MV-4-11 (cell line): ENCODE measurements at places on chromosomes 5 and 9.

GRCh38 chr5:43485406-43485805, 1.7 kb upstream of the TMEM267 start:
- DNase-seq, result peak; percentile 83

DNA sequence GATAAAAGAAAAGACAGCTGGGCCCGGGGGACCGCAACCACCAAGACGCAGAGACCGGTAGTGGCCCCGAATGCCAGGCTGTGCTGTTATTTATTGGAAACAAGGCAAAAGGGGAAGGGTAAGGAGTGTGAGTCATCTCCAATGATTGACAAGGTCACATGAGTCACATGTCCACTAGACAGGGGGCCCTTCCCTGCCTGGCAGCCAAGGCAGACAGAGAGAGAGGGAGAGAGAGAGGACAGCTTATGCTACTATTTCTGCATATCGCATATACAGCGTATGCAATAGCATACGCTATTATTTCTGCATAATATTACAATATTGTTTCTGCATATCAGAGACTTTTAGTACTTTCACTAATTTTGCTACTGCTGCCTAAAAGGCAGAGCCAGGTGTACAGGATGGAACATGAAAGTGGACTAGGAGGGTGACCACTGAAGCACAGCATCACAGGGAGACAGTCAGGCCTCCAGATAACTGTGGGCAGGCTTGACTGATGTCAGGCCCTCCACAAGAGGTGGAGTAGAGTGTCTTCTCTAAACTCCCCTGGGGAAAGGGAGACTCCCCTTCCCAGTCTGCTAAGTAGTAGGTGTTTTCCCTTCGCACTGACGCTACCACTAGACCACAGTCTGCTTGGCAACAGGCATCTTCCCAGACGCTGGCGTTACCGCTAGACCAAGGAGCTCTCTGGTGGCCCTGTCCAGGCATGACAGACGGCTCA, 50.3 kb downstream of the RFX3 start:
- peak; percentile 86 for DNase-seq

- no peak for DNase-seq
Observed at GRCh38 chr5:99808657-99809230, 726.4 kb upstream of the FAM174A start.

GRCh38 chr5:121693864-121694263, 157.8 kb upstream of the FTMT start:
- DNase-seq, result no peak

- no peak for DNase-seq
Observed at GRCh38 chr5:133627180-133627579, 14.8 kb upstream of the FSTL4 start.

DNA sequence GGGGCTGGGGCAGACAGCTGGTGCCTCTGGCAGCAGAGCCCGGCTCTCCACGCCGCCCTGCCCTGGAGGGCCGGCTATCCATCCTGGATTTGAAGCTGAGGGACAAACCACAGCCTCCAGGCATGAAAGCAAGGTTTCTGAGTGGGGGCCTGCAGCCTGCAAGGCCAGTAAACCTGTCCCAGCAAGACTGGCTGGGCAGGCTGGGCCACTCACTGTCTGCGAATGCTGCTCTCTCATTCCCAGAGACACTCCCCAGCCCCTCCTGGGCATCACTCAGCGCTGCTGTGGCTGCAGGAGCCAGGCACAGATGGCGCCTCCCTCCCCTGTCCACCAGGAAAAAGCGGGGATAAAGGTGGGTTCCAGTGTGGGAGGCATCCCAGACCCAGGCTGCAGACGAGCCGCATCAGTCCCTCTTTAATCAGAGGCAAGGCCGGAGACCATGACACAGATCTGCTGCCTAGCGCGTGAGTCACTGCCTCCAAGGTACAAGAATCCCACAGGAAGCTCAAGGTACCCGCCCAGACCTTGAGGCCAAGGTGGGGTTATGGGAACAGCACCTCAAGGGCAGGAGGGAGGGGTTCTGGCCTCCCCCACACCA, 118.0 kb downstream of the VAV2 start:
- DNase-seq, result no peak

GRCh38 chr5:11148810-11149539, 387.9 kb upstream of the DAP start:
- DNase-seq, result no peak

GRCh38 chr5:122846051-122846550, 688 bp downstream of the SNX24 start:
- no peak for DNase-seq

- DNase-seq, result no peak
Observed at GRCh38 chr5:31972558-31972957, 201.6 kb downstream of the GOLPH3 start.

GRCh38 chr9:27675354-27675753, 102.1 kb upstream of the C9orf72 start:
- DNase-seq, result no peak

GRCh38 chr5:11182441-11183080, 421.5 kb upstream of the DAP start:
- DNase-seq, result no peak

GRCh38 chr9:106726070-106726815, 136.7 kb upstream of the ZNF462 start:
- DNase-seq, result no peak

GRCh38 chr5:175690586-175690985, 32.7 kb downstream of the HRH2 start:
- DNase-seq, result no peak

GRCh38 chr5:107153283-107153682, 517.5 kb downstream of the EFNA5 start:
- no peak for DNase-seq

GRCh38 chr5:111553868-111554267, 41.5 kb upstream of the STARD4 start:
- DNase-seq, result no peak

DNA sequence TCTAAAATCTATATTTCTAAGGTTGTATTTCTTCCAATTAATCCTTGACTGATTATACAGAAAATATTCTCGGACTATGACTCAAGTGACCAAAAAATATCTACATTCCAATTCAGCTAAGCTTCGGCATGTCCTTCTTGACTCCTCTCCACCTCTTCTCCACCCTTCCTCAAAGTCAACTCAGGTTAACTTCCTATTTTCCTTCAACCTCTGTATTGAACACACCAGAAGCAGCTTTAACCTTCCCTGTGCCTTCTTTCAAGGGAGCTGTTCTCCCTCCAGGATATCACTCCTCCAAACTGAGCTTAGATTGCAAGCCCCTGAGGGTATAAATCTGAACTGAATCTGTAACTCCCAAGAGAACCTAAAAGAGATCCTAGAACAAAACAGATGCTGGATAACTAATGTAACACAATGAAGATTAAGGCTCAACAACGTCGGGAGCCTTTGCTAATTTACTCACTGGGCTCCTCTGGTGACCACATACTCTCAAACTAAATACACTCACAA, 1.1 kb downstream of the SLCO4C1 start:
- no peak for DNase-seq

DNA sequence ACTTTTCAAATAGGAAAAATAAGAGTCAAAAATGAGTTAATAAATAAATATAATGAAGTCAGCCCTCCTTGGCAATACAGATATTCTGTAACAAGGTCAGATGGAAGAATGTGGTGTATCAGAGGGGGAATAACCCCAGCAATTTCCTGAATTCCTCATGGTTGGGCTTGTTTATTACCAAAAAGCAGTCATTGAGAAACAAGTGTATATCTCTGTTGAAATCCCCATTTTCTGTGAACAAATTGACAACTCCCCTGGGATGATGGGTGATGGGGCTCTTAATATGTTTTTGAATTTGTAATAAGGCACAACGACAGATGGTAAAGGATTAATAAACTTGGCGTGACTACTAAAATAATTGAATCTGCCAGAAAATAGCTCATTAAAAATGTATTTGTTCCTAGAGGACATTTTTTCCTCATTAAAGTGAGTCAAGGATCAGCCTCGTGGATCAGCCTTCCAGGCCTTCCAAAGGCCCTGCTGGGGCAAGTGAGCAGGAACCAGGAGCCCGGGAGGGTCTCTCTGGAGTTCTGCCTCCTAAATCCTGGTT, 34.2 kb downstream of the THBS4 start:
- DNase-seq, result peak; percentile 6

- no peak for DNase-seq
Observed at GRCh38 chr9:110842986-110843385, 174.4 kb downstream of the MUSK start.

- DNase-seq, result peak; percentile 60
Observed at GRCh38 chr5:139637438-139638089, 10.6 kb upstream of the CXXC5 start.

GRCh38 chr5:159826351-159827214, 89.7 kb upstream of the ADRA1B start:
- DNase-seq, result peak; percentile 7

GRCh38 chr5:32496104-32496503, 51.6 kb upstream of the ZFR start:
- DNase-seq, result peak; percentile 61

- no peak for DNase-seq
Observed at GRCh38 chr5:89536020-89536419, 653.0 kb upstream of the MEF2C start.

GRCh38 chr5:66862020-66862419, 265.8 kb downstream of the MAST4 start:
- DNase-seq, result no peak

DNA sequence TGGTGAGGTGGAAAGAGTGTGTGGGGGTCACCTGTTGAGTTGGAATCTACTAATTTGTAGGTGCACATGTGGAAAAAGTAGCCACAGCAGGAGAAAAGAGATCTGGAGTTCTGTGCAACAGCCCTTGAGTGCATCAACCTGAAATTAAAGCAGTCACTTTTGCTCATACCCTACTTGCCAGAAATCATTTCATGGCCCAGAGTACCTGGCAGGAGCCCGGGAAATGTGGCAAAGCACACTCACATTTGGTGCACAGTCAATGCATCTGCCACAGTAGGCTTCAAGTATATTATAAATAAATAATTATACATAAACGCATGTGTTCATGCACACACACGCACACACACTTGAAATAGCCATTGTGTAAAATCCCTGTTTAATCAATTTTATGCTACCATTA, 203.0 kb downstream of the ICE1 start:
- no peak for DNase-seq

DNA sequence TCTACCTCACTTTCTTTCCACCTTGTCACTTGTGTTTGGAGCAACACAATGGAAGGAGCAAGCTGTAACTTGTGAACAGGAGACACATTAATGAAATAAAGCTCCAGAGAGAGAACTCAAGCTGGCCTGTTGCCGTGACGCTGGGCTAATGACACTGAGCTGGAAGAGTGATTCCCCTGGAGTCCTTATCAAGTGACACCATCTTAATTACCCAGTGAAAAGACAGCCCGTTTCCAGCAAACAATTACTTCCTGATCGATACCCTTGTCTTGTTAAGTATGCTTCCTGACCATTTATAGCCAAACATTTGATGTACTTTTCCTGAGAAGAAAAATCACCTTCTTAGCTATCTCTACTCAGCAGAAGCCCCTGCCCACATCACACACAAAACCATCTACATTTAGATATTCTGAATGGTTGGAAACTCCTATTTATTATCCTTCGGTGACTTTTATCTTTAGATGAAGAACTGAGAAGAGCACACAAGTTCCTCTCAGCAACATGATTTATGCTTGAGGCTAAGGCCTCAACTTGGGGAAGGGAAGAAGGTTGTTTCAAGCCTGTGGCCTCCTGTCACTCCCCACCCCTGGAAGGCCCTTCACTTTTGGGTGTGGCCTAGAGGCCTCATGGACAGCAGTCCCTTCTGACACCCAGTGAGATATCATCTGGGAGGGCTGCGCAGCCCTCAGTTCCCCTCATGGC, 34.1 kb downstream of the CRHBP start:
- DNase-seq, result peak; percentile 63

DNA sequence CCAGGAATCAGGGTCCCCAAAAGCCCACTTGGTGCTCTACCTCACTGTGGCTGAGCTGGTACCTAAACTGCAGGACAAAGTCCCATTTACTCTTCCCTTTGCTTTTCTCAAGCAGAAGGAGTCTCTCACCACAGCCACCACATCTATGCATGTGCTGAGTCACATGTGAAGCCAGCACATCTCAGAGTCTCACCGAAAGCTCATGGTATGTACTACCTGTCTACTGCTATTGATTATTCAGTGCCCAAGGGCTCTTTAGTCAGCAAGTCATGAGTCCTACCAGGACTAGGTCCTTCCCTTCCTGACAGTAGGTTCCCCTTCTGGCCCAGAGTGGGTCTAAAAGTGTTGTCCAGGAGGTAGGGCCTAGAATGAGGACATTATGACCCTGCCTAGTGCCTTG, 130.7 kb upstream of the NTRK2 start:
- no peak for DNase-seq

- no peak for DNase-seq
Observed at GRCh38 chr5:117590944-117591343, 1016.3 kb upstream of the SEMA6A start.

- DNase-seq, result peak; percentile 71
Observed at GRCh38 chr9:109469646-109470358, 28.3 kb downstream of the PTPN3 start.
